ENCODE measurements at places on chromosomes 3 and 15.

DNA sequence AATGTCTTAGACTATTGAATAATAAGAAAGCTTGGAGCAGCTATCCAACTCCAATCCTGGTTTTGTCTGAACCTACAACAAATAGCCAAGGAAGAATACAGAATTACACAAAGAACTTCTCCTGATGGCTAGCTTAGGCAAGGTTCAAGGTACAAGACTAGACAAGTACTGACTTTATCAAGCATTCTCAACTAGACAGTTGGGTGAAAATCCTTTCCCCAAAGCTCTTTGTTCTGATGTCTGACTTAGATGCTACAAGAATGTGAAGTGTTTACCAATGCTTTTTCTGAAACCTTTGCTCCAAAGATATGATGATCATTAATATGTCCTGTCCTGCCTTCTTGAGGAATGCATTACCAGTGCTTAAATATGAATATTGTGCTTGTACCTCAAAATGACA, 113.8 kb downstream of the ANXA2 start:
- no peak for DNase-seq

- no peak for DNase-seq
These were observed 29.4 kb upstream of the AP4E1 start for GRCh38 chr15:50879016-50879617.

DNA sequence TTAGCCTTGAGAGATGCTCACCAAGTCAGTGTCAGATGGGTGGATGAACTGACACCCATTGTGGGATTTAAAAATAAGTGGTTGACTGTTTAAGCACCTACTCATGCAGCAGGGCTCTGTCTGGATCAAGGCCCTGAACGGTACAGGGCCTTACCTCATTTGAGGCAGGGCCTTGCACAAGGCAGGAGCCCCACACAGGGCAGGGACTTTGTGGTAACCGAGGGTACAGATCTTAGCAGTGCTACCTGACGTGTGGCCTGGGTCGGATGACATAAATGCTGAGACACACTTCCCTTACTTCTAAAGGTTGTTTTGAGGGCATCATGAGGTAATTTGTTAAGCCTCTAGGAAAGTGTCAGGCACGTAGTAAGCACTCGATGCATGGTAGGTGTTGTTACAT, 59.5 kb upstream of the PLXNA1 start:
- no peak for DNase-seq

DNA sequence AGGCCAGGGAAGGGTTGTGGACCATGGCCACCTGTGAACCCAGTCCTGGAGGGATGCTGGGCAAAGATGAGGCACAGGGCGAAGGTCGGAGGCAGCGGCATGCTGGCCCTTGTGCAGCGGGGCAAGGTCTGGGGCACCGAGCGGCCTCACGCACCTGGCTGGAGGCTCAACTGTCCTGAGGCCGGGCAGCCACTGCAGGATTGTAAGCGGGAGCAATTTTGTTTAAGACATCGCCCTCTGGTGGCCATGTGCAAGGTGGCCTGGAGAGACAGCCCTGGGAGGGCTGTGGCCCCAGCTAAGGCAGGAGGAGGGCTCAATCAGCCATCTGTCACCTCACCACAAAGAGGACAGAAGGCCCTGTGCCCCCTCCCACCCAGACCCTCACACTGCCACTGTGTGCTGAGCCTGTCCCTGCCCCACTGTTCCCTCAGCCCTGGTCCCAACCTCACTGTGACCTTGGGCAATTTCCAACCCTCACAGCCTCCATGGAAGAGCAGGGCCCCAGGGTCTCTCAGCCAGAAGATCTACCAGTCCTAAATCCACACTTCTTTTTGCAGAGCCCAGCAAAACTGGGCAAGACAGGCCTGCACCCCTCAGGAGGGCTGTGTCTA, 46.2 kb downstream of the TPRA1 start:
- peak; percentile 93 for DNase-seq

DNA sequence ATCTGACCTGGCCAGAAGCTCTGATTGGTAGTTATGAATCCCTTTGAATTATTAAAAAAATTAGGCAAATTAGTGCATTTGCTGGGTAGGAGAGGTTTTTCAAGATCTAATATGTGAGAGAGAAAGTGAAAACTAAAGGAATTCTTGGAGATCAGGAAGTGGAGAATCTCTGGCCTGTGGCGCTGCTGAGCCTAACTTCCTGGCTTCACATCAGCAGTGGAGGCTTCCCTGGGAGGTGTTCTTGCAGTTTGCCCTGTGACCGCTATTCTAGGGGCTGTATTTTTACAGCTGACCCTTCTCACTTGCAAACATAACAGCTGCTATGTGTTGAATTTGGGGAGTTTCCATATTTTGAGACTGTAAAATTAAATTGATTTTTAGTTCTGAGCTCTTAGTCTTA, 166.4 kb downstream of the ATG7 start:
- no peak for DNase-seq

DNA sequence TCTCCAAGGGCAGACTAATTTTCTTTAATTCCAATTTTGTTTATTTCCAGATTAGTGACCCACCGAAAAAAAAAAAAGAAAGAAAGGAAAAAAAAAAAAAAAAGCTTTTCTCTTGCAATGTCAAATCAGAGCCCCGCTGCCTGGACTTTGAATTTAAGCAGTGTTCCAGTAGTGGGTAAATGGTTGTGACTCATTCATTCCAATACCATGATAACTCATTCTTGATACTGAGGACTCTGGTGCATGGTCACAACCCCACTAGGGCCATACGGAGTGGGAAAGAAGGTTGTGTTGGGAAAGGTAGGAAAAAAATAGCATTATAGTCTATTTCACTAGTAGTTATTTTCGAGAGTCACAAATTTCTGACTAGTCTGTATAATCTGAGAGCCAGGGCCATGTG, 59.1 kb upstream of the COL8A1 start:
- DNase-seq = no peak

DNA sequence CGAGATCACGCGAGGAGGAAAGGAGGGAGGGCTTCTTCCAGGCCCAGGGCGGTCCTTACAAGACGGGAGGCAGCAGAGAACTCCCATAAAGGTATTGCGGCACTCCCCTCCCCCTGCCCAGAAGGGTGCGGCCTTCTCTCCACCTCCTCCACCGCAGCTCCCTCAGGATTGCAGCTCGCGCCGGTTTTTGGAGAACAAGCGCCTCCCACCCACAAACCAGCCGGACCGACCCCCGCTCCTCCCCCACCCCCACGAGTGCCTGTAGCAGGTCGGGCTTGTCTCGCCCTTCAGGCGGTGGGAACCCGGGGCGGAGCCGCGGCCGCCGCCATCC, 1.1 kb upstream of the SETD5 start:
- DNase-seq = peak; percentile 64

- DNase-seq = no peak
These were observed 618 bp downstream of the PARL start for GRCh38 chr3:183884097-183884426.

DNA sequence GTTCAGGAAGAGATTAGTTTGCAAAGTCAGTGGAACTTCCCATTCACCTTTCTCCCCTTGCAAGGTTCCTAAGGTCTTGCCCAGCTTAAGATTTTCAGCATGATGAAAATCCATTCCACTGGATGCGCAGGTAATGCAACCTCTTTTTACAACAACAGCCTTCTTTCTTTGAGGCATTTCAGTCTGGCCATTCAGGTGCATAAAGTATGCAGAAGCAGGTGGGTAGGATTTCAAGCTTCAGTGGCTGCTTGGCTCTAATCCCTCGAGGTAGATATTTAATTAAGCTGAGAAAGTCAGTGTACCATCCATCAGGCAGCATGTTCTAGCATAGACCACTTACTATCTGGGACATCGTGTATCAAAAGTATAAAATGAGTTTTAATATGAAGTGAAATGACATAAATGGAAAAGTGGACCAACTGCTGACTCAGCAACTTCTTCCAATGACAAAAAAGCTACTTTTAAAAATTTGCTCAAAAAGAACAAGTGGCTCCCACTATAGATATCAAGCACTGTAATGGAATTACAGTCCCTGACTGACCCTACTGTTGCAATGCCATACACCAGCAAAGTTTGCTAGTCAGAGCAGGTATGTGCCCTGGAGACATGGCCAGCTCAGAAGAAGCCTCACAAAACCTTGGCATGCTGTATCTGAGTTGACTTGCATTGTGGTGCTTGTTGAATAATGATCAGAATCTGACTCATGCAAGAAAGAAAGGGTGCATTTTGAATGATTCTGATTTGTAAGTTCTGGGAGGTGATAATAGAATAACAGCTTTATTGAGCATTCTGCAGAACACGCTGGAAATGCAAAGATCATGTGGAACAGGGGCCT, 459.9 kb upstream of the MCTP2 start:
- DNase-seq = no peak

DNA sequence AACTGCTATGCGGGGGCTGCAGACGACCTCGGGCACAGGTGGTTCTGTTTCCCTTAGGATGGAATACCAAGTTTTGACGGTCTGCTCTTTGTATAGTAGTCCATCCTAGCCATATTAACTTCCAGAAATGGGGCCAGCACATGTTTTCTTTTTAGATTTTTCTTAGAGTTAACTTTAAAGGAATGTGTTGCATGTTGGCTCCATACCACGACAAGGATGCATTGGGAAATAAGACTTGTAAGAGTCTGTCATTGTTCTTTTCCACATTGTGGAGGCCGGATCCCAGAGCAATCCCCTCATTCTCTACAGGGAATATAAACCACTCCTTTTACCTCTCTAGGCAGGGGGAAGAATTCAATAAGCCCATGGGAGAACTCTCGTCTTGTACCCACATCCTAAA, 87.1 kb upstream of the PLSCR4 start:
- DNase-seq = no peak

DNA sequence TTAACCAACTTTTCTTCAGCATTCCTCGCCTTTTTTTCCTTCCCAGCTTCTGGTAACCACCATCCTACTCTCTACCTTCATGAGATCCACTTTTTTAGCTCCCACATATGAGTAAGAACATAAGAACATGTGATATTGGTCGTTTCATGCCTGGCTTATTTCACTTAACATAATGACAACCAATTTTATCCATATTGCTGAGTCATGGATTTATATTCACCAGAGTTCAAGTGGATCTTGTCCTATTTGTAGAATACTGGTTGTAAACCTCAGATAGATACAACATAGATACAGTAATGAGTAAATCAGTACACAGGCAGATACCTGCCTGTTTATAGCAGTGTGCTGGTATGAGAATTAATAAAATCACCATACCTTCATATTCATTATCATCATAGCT, 412.0 kb upstream of the RBMS3 start:
- no peak for DNase-seq

DNA sequence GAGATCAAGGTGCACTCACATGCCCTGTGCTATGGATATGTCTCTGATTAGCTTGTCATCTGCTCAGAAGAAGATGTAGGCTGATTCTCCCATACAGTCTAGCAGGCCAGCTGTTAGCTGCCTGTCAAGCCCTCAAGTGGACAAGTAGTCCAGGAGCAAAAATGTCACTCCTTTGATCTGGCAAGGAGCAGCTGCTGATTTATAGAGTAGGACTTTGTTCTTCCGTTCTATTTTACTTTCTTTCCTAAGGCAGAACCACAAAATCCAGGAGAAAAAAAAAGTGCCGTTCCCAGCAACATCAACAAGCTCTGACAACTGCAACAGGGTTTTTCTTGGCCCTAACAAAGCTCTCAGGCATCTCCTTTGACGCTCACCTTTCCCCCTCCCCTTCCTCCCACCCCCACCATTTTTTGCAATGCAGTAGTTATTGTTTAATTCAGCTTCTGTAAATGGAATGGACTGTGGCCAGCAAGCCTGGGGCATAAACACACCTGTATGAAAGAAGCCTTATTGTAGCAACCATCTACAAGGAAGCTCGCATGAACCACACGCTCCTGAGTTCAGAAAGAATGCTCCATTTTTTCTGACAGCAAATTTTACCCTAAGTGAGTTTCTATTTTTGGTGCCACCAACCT, 196.3 kb downstream of the MEIS2 start:
- no peak for DNase-seq

DNA sequence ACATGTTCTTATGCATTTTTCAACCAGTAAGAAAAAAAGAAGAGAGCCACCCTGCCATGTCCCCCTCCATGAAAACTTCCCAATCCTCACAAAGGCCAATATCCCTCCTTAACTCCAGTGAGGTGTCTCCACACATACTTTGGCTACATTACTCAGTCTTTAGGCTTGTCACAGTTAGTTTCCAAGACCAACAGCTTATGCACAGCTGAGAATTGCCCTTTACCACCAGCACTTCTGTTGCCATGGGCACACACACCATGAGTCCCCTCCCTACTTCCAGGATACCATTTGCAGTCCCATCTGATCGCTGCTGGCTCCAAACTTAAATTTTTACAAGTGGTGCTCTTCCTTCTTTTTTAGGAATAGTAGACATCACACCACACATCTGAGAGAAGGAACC, 150.3 kb upstream of the STRIT1 start:
- DNase-seq = no peak

GRCh38 chr3:160012108-160012507, 23.5 kb downstream of the IL12A start:
- peak; percentile 67 for DNase-seq

DNA sequence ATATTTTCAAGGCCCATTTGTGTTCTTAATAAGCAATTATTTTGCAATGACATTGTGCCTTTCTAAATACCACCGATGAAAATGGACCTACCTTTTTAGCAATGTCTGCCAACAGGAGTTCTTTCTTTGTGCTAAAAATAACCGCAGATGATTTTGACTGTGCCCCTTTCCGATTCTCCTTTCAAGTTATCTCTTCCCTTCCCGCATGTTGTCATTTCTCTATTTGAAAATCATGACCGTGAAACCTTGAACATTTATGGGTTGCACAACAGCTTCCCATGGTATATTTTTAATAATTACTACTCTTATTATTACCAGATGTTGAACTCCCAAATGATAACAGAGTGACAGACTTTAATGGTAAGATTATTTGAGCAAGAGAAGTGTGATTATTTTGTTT, 10.3 kb upstream of the ETFA start:
- no peak for DNase-seq

- DNase-seq = no peak
These were observed 110.6 kb downstream of the MAGI1 start for GRCh38 chr3:65928110-65928509.

GRCh38 chr15:86661580-86661979, 581.9 kb downstream of the AGBL1 start:
- no peak for DNase-seq

- DNase-seq = peak; percentile 77
These were observed 336.3 kb upstream of the CFAP20DC start for GRCh38 chr3:59386165-59386564.

GRCh38 chr3:3065876-3066275, 44.3 kb downstream of the IL5RA start:
- DNase-seq = no peak

DNA sequence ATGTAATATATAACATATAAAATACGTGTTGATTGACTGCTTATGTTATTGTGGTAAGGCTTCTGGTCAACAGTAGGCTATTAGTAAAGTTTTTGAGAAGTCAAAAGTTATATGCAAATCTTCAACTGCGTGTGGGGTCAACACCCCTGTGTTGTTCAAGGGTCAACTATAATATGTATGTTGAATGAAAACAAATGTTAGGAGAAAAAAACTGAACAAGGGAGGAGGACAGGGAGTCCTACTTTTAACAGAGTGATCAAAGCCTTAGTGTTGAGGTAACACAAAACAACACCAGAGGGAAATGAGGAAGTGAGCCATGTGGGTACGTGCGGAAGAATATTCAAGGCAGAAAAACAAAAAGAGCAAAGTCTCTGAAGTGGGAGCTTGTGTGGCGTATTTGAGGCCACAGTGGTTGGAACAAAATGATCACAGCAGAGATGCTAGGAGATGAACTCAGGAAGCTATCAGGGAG, 62.5 kb downstream of the SFMBT1 start:
- DNase-seq = peak; percentile 71

- DNase-seq = no peak
These were observed 115.2 kb downstream of the IL1RAP start for GRCh38 chr3:190629088-190629487.

Measured in GM13976 (cell line).